ENCODE measurements at places on chromosomes 2 and 18.

DNA sequence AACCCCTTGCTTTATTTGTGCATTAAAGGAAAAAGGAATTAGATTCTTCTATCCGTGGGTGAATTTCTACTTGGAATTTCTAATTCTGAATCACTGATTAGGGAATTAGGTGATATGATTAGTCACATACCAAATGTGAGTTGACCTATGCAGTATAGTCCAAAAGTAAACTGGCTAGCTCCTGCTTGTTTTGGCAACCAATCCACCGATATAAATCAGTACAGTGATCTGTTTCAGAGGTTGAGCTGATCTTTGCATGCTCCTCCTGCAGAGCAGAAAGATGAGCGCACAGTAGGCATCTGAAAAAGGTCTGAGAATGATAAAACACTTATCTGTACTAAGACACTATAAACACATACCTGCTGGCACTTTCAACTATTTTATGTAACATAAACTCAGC is 86.6 kb downstream of the LRP1B start:
- DNase-seq = no peak

- no peak for DNase-seq
These were observed 7.4 kb downstream of the SCN3A start for GRCh38 chr2:165196411-165196810.

- no peak for DNase-seq
These were observed 103.5 kb upstream of the PPP1CB start for GRCh38 chr2:28648147-28648546.

DNA sequence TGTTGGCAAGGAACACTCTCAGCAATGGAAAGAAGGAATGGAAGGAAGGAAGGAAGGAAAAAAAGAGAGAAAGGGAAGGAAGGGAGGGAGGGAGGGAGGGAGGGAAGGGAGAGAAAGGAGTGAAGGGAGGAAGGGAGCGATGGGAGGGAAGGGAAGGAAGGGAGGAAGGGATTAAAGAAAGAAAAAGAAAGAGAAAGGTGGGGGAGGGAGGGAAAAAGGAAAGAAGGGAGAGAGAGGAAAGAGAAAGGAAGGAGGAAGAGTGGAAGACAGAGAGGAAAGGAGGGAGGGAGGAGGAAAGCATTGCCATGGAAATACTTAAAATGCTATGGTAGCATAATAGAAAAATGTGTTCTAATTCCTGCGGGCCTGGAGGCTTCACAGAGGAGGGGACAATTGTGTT is 22.4 kb downstream of the TTR start:
- DNase-seq = no peak

DNA sequence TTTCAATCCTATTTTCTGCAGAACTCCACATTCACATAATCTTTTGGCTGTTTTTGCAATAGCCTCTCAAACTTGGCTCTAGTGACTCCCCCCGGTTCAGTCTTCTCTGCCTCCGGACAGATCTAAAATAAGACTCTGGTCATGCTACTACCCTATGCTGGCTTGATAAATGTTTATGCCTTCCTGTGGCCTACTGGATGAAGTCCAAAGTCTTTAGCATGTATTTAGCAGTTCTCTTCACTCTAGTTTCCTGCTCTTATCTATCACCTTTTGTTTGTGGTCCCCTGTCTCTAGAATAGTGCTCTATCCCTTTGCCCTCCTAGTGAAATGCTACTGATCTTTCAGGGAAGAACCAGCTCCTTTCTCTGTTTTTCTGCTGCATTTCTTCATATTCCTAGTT is 14.4 kb downstream of the ADCYAP1 start:
- DNase-seq = no peak

GRCh38 chr2:180975585-180975984 is 4.8 kb upstream of the UBE2E3 start:
- DNase-seq = no peak

DNA sequence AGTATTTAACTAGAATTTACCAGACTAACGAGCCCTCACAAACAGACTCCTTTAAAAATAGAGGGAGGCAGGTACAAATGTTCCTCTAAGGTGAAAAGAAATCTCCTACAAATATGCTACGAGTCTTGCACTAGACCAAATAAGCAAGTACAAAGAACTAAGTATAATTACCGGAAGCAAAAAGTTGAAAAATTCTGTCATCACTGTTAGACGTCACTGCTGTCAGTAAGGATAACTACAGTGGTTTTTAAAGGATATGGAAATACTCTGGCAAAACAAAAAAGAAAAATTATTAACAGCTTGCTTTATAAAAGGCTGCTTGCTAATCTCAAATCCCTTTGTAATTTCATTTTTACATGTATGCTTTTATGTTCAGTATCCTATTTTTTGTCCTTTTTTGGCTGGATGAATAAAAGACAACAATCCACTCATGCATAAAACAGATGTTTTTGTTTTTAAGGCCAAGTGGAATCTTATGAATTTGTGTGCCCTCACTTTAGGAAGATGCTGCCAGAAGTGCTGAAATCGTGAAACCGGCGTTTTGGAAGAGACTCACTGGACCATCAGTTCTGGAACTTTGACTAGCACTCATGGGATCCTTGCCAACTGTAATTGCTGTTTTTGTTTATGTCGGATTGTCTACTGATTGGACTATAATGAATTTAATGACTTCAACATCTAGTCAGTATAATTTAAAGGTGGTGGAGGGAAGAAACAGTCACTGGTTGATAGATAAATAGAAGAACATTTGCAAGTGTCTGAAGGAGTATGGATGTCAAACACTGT is 6.7 kb downstream of the ZNF521 start:
- DNase-seq = no peak

GRCh38 chr2:181177376-181177775 is 197.0 kb downstream of the UBE2E3 start:
- DNase-seq = no peak

GRCh38 chr18:59669872-59670657 is 27.2 kb downstream of the CCBE1 start:
- DNase-seq = no peak

DNA sequence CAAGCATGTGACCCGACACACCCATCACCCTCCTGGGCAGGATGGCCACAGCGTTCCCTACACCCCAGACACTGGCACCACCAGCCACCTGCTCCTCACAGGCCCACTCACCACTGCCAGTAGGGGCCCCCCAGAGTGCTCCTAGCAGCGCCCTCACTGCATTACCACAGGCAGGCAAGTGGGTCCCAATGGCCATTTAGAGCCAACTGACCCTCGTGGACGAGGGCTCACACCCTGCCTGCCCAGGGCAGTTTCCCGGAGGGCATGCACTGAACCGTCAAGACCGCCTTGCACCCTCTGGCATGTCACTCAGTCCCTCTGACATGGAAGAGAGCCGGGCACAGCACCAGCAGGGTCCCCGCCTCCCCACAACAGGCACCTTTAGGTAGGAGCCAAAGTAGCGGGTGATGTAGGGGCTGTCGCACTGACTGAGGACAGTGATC is 7.3 kb downstream of the STK25 start:
- DNase-seq = no peak

DNA sequence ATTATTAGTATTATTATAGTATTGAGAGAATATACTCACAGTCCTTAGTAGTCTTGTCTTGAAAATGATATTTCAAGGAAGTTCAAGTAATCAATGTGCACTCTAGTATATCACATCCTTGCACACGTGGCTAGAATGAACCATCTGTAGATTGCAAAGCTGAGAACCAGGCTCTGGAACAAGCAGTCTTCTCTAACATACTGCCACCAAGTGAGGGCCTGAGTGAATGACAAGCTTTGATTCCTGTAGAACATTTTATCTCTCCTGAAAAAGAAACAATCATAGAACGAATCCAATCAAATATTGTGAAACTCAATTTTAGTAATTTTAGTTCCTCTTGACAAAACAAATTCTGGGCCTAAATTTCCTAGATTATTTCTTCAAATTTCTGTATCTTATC is 55.3 kb upstream of the SULT1C3 start:
- no peak for DNase-seq

DNA sequence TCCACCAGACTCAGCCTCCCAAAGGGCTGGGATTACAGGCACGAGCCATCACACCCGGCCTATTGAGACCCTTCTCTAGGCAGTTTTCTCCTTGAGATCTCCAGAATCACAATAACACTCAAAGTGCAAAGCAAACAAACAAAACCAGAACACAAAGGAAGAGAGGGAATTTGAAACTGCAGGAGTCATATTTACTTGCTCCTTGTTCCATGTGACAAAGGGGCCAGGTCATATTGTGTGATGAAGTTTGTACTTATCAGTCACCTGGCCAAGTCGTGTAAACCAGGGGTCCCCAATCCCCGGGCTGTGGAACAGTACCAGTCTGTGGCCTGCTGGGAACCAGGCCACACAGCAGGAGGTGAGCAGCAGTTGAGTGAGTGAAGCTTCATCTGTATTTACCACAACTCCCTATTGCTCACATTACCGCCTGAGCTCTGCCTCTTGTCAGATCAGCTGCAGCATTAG is 26.5 kb downstream of the SCYGR8 start:
- DNase-seq = no peak

- DNase-seq = no peak
These were observed 35.6 kb downstream of the SGPP2 start for GRCh38 chr2:222459983-222460382.

- no peak for DNase-seq
These were observed 25.7 kb downstream of the SRBD1 start for GRCh38 chr2:45585267-45585861.

- no peak for DNase-seq
These were observed 261.6 kb upstream of the SPOPL start for GRCh38 chr2:138239902-138240491.

GRCh38 chr18:6737833-6738232 is 8.3 kb downstream of the ARHGAP28 start:
- no peak for DNase-seq

DNA sequence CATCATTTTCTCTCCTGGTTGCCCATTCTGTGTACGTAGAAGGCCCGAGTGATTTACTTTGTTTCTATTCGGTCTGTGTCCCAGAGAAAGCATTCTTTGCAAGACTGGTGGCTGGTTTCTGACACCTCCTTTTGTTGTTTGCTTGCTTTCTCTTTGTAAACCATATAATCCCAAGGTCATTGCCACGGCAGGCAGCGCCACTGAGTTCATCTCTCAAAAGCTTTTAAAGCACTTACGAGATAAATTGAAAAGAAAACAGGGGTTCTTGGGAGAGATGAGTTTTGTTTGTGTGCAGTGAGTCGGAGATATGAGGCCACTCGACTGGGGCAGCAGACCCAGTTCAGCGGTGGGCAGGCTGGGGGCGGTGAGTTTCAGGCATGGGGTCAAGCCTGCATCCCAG is 137.6 kb downstream of the NCK2 start:
- no peak for DNase-seq

GRCh38 chr2:12320991-12321641 is 395.6 kb upstream of the TRIB2 start:
- no peak for DNase-seq

GRCh38 chr18:47316924-47317323 is 65.5 kb upstream of the SKOR2 start:
- DNase-seq = no peak

DNA sequence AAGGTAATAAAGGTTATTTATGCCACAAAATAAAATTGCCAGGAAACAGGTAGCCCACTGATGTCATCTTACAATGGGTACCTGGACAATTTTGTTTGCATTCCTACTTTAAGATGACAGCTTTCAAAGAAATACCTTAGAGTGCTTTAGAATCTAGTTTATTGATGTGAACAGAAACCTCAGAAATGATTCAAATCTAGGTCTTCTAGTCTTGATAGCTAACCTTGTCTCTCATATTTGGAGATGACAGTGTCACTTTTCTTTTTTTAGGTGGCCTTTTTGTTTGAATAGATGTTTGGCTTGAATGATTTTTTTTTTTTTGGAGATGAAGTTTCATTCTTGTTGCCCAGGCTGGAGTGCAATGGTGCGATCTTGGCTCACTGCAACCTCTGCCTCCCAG is 69.1 kb downstream of the PIK3C3 start:
- DNase-seq = no peak

DNA sequence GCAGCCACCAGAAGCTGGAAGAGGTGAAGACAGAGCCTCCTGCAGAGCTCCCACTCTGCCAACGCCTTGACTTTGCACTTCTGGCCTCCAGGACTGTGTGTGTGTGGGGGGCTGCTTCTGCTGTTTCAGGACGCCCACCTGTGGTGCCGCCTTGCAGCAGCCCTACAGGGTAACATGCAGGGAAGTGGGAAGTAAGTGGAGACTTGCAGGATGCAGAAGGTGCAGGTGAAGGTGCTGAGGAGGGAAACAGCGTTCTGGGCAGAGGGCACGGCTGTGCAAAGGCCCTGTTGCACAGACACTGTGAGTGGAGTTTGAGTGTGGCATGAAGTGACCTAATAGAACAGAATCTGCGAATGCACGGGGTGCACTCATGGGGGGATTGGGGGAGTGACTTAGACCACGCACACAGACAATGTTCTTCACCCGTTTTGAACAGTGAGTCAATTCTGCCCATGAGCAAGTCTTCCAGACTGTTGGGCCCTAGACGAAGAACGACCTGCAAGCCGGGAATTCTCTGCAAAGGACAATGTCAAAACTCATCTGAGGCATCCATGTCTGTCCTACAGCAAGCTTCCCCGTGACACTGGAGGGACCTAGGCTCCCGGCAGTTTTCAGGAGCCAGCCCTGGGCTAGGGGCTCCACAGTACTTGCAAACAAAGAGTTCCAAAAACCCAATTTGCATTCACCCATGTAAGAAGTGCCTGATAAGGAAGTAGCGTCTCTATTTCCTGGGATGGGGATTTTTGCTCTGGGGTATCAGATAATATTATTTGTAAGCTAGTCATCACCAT is 19.0 kb downstream of the MBP start:
- no peak for DNase-seq

- DNase-seq = no peak
These were observed 164.4 kb downstream of the TNS1 start for GRCh38 chr2:217838409-217838831.

DNA sequence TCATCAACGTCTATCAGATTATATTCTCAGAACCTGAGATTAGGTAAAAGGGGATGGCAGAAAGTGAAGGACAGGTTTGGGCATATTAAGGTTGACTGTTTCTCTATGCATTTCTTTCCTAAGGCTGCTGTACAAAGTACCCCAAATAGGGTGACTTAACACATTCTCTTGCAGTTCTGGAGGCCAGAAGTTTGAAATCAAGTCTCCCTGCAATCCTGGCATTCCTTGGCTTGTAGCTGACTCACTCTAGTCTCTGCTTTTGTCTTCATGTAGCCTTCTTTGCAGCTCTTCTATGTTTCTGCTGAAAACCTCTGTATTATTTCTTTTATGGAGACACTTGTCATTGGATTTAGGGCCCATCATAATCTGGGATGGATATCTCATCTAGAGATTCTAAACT is 364.3 kb downstream of the PLCL1 start:
- no peak for DNase-seq

DNA sequence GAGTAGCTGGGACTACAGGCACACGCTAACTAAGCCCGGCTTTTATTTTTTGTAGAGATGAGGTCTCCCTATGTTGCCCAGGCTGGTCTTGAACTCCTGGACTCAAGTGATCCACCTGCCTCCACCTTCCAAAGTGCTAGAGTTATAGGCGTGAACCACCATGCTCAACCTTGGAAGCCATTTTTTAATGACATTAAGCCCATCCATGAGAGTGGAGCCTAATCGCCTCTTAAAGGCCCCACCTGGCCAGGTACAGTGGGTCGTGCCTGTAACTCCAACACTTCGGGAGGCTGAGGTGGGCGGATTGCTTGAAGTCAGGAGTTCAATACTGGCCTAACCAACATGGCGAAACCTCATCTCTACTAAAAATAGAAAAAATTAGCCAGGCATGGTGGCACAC is 41.6 kb upstream of the TFCP2L1 start:
- DNase-seq = no peak

Data from stimulated activated CD4-positive, alpha-beta T cell treated with anti-CD3 and anti-CD28 coated beads, TNF-alpha, amount 100 ng/mL, for 1 hour (primary cell).